ELF-1 (cell line): ENCODE measurements at places on chromosomes 7 and 10.

DNA sequence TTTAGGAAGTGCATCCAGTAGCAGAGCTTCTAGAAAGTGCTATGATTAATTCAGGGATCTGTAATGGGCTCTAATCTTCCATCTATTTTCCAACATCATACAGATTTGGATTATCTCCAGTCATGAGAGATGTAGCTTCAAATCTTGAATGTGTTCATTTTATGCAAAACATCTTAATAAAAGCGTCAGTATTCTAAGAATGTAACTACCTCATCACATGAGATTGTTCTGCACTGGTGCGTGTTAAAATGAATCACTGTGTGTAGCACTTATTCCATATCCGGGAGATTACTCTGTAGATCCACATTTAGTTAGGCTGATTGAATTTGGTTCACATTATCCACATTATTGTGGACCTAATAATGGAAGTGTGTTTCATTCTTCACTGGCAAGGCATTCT, 344.9 kb upstream of the CHRM2 start:
- DNase-seq = no peak

GRCh38 chr7:26332698-26333097, 41.0 kb downstream of the SNX10 start:
- no peak for DNase-seq

DNA sequence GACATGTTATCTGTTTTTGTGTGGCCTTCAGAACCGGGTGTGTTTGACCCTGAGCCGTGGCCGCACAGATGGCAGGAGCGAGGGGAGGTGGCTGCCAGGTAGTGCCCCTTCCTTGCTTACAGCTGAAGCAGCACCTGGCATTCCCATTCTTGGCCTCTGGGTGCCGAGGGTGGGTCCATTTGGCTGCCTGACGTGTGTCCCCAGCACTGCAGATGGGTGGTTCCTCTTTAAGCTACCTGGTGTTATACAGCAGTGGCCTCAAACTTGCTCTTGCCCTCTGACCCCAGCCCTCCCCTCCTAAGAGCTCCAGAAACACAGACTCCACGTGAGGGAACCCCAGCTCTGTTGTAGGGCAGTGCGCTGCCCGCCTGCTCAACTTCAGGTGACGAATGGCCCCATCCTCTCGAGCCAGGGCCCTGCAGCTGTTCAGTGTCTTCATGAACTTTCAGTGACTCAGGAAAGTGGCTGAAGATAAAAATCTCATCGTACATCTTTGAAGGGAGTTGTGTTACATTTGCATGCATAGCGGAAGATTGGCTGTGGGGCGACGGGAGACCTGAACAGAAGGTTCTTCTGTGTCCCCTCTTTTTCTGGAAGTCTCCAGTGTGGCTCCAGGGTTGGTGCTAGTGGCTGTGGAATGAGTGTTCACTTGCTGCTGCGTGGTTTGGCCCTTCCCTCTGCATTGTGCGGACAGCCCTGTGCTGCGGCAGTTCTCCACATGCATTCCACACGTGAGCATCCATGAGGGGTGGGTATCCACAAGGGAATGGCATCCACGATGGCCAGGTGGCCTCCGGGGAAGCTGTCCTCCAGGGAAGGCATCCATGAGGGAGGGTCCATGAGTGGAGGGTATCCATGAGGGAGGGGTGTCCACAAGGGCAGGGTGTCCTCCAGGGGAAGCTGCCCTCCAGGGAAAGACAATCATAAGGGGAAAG, 91.6 kb downstream of the INPP5A start:
- no peak for DNase-seq

DNA sequence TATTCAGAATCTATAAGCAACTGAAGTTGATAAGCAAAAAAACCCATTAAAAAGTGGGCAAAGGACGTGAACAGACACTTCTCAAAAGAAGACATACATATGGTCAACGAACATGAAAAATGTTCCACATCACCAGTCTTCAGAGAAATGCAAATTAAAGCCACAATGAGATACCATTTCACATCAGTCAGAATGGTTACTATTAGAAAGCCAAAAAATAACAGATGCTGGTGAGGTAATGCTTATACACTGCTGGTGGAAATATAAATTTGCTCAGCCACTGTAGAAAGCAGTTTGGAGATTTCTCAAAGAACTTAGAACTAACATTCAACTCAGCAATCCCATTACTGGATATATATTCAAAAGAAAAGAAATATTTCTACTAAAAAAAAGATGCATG, 332.8 kb upstream of the PLXDC2 start:
- DNase-seq = no peak

- DNase-seq = no peak
Observed at GRCh38 chr7:39696631-39697030, 73.3 kb downstream of the RALA start.

DNA sequence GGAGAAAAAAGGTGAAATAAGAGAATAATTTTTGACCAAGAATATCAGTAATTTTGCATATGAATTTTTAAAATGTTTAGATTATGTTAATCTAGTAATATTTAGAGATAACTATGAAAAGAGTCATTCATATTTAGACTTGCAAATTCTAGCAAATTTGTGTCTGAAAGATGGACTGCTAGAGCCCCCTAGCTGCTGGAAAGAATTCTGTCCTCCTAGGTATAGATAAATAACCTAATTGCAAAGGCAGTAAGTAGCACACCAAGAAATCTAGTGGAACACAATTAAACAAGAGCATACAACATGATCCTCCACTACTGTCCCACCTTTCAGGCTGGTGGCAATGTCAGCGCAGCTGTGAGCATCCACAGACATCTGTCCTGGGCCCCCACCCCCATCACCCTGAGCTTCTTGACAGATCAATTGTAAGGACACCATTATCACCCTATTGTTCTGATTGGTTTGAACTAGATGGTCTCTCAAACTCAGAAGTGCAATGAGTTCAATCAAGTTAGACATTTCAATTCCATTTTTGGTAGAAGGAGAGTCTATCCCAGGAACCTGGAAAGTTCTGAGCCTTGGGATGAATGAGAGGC, 15.0 kb upstream of the GFRA1 start:
- DNase-seq = no peak

GRCh38 chr7:50704844-50705243, 77.9 kb downstream of the GRB10 start:
- no peak for DNase-seq

DNA sequence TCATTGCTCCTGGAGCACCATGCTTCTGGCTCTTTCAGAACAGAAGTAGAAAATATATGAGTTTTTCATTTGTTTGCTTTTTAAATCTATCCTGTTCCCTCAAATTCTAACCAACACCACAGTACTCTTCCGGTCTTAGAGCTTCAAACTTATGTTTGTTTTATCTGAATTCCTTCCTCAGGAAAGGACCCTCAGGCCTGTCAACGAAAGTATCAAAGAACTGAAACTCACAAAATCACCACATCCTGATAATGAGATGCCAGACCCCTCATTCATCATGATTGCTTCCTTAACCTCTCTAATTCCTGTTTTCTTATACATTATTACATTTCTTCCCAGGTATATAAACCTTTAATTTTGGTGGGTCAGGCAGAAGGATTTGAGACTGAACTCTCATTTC, 135.2 kb downstream of the BMS1 start:
- no peak for DNase-seq

- peak; percentile 38 for DNase-seq
Observed at GRCh38 chr7:158695726-158696452, 8.7 kb downstream of the NCAPG2 start.

DNA sequence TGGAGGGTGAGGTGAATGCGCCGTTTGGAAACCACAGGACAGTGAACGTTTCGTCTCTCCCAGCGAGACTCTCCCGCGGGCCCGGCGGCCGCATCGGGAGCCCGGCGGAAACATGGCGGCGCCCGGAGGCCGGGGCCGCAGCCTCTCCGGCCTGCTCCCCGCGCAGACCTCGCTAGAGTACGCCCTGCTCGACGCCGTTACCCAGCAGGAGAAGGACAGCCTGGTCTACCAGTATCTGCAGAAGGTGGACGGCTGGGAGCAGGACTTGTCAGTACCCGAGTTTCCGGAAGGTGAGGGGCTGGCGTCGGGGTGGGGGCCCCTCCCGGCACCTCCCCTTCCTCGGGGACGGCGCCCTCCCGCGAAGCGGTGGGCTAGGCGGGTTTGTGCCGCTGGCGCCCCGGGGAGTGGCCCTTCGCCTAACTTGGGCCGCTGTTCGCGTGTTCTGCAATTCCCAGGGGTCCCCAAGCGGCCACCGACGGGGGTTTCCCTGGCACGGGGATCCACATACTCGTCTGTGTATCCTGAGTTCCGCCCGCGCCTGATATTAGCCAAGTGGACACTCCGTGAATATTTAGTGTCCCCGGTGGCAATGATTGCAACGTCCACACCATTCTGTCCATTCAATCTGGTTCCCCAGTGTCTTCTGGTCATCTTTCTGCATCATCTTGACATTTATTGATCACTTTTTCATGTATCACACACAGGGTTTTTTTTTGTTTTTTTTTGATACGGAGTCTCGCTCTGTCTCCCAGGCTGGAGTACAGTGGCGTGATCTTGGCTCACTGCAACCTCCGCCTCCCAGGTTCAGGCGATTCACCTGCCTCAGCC, 514 bp downstream of the NHLRC2 start:
- DNase-seq = peak; percentile 73

GRCh38 chr10:14536241-14537213, 205.8 kb upstream of the FRMD4A start:
- DNase-seq = peak; percentile 83

DNA sequence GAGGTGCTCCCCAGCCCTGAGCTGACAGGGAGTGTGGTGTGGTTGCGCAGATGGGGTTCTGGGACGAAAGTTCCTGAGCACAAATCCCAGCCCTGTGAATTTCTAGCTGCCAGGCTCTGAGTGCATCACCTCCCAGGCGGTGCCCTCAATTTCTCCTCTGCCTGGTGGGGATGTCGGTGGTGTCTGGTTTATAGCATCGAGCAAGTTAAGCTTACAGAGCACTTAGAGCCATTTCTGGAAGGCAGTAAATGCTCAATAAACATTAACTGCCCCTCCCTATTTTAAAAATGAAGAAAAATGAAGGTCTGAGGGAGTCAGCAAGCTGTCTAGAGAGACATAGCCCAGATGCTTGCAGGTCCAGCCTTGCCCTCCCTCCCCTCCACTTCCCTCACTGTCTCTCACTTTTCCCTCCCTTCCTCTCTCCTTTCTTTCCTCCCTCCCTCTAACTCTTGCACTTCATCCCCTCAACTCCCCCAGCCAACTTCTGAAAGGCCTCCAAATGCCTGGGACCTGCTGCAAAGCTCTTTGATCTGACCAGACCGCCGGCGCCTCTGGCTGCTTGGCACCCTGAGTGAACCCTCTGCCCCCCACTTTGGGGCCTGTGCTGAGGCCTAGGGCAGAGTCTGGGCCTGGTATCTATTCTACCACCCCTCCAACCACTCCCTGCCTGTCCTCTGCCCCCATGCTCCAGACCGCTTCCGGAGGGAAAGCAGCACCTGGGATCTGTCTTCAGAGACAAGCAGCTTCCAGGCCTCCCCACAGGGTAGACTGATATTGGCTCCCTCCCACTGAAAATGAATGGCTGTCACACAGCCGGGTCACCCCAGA, 438.3 kb downstream of the RPS24 start:
- peak; percentile 79 for DNase-seq

DNA sequence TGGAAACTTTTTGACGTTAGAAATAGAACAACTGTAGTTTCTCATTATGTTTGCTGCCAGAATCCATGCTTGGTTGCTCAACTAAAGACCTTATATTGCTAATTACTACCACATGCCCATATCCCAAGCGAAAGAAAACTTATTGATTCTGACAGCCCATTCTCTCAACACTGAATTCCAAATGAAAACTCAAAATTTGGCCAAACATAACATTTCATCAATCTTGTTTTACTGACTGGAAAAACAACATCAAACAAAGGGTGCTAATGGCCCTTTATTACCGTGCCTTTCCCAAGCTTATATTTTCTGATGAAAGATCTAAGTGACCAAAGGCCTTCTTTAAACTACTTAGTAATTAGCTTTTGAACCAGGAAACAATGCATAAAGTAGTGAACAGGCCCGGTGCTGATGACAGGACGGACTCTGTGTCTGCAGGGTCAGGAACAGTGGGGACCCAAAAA, 531.8 kb downstream of the KCNMA1 start:
- DNase-seq = no peak

DNA sequence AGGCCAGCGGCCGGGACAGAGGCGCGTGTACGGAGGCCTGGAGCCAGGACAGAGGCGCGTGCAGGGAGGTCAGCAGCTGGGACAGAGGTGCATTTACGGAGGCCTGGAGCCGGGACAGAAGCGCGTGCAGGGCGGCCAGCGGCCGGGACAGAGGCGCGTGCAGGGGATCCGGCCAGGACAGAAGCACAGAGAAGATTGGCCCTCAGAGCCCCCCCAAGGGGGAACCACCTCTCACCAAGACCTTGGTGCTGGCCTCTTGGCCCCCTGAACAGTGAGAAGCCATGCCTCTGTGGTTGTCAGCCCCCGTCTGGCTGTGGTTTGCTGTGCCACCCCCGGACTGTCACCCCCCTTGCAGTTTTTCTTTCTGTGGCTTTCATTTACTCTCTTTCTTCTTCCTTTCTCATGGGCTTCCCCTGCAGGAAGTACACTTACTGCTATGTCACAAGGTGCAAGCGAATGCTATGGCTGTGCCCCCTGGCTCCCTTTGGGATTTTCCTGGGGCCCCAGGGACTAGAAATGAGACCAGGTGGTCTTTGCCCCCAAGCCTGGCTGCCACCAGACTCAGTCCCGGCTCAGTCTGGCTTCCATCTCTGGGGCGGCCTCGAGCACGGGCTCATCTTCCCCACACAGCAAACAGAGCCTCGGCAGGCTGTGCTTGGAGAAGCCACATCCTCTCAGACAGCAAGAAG, 41.1 kb downstream of the INSIG1 start:
- DNase-seq = no peak

- peak; percentile 59 for DNase-seq
Observed at GRCh38 chr10:24721229-24722106, 2.2 kb downstream of the ARHGAP21 start.

DNA sequence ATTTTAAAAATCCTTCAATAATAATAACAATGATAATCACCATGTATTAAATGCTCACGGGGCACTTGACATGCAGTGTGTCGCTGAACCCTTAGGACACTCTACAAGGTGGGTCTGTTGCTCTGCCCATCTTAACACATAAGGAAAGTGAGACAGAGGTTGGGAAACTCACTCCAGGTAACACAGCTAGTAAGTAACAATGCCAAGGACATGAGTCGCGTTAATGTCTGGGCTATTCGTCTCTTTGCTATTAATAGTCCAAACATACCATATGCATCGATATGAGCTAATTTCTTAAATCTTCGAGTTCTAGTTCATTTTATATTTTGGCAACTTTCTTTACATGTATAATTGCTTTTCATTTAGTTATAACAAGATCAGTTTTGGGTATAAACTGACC, 79.5 kb downstream of the BEND7 start:
- no peak for DNase-seq

- no peak for DNase-seq
Observed at GRCh38 chr10:120530699-120531098, 73.7 kb downstream of the PLPP4 start.
